C1 segment of cervical spinal cord (tissue), 14 donors: ENCODE measurements at places on chromosomes 7 and 10.

- DNase-seq, result no peak
Measured at GRCh38 chr10:56296618-56297017, 64.4 kb downstream of the ZWINT start.

GRCh38 chr7:16670731-16671344 lies 24.9 kb downstream of the BZW2 start:
- no peak for DNase-seq

DNA sequence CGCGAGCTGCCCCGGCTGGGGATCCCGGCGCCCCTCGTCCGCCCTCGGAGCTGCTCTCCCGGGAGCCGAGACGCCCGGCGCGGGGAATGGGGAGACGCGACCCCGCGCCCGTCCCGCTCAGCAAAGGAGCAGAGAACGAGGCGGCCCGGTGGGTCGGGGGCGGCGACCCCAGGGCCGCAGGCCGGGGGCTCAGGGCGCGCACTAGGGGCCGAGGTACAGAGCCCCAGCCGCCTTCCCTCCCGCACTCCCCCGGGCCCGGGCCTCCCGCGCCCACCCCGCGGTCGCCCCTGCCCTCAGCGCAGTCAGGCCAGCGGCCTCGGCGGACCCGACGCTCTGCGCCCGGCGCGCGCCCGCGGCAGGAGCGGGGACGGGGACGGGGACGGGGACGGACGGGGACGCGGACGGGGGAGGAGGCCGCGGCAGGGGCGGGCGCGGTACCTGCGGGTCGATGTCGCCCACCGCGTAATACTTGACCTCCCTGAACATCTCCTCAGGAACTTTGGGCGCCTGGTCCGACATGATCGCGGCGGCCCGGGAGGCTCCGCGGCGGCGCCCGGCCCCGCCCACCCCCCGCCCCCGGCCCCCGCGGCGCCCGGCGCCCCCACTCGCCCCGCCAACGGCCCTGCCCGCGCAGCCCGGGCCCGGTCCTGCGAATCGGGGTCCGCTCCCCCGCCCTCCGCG lies 373 bp downstream of the PAXIP1 start:
- no peak for DNase-seq

- no peak for DNase-seq
Measured at GRCh38 chr7:111975346-111975745, 230.9 kb downstream of the DOCK4 start.

DNA sequence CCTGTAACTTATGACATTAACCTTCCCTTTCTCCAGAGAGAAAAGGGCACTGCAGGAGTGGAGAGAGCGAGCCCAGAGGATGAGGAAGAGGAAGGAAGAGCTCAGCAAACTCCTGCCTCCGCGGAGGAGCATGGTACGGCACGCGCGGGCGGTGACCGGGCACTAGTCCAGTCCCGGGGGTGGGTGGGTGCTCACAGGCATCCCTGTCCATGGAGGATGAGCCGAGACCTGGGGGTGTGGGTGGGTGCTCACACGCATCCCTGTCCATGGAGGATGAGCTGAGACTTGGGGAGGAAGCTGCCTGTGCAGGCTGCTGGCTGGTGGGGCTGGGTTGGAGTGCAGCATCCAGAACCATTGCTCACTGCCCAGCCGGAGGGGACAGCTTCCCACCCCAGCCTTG lies 23.8 kb downstream of the LRRC27 start:
- no peak for DNase-seq

DNA sequence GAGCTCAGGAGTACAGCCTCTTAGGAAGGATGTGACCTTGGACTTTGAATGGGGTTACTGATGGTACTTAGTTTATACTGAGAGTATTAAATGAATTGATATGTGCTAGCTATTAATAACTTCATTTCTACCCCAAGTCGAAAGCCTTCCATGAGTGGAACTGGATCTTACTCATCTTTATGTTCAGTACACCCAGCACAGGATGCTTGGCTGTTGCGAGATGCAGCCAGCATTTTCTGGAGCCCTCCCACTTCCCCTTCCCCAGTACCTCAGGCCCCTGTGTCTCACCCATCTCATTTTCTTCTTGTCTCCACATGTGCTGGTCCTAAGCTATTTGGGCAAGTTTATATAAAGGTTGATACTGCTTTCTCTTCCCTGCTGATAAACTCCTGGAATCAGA lies 7.2 kb downstream of the UPP1 start:
- no peak for DNase-seq

DNA sequence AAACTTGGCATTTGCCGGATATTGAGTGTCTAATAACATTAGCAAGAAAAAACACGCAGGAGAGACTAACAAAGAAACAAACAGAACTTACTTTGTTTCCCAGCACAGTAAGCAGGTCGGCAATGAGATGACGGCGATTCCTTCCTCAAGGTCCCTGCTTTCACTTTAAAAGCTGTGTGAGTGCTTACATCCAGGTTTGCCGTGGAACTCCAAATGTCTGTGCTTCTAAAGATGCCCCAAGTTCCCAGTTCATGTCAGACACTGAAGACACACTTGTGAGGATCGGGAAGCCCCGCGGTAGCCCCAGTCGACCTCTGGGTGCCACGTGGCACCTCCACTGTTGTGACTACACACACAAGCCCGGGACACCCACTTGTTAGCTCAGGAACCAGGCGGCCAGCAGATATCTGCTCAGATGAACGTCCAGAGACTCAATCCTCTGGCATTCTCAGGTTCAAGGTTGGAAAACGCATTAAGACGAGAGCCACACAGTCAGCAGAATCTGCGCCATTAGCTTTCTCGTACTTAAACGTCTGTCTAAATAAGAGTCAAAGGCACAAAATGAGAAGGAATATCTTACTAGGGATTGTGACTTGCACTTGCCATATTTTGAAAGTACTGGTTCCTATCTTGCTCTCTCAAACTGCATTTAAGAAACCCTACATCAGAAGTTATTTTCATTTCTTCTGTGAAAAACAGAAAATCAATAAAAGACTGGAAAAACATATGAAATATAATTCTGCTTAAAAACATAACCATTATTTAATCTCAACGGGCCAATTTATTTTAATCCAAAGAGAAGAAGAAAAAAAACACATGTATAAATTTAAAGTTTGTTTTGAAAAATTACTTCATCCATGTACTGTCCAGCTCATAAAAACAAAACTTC lies 207.6 kb upstream of the KLF14 start:
- peak; percentile 19 for DNase-seq

DNA sequence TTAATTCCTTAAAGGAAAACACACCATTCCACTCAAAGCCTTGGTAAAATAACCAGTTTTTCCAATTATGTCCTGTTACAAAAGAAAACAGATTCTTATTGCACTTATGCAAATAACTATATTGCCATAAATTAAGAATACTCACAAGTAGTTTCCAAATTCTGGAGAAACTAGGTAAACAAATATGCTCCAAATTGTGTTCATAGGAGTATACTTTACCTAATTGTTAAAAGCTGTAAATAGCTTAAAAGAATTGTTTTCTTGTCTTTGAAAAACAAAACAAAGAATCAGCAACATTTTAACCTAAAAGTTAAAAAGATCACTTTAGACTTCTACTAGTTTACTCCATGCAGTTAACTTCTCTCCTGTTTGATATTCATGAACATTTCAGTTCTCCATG lies 38.9 kb upstream of the LRGUK start:
- no peak for DNase-seq

DNA sequence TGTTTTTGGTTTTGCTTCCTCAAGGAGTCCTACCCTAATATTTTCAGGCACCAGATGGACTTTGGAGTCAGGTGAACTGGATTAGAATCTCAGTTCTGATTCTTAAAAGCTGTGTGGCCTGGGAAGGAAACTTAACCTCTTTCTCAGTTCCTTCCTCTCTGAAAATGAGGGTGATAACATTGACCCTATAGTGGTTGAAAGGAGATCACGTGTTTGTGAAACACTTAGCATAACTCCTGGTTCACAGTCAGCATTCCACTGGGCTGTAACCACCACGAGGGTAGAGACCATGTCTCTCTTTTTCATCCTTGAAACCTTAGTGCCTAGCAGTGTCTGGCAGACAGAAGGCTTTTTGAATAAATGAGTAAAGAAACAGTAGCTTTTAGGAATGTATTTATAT lies 16.7 kb downstream of the LSMEM1 start:
- no peak for DNase-seq

DNA sequence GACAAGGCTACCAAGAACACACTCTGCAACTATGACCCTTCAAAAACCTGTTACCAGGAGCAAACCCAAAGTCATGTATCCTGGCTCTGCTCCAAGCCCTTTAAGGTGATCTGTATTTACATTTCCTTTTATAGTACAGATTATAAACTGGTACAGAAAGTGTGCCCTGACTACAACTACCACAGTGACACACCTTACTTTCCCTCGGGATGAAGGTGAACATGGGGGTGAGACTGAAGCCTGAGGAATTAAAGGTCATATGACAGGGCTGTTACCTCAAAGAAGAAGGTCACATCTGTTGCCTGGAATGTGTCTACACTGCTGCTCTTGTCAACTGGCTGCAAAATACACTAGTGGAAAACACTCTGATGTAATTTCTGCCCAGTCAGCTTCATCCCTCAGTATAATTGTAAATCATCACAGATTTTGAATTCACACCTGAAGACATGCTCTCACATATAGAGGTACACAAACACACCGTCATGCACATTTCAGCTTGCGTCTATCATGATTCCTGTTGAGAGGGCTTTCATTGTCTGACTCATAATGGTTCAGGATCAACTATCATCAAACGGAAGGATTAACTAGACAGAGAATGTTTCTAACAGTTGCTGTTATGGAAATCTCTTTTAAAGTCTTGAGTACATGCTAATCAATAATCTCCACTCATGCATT lies 318.3 kb downstream of the NXPH1 start:
- no peak for DNase-seq

- DNase-seq, result no peak
Measured at GRCh38 chr7:151402029-151402835, 7.6 kb downstream of the WDR86 start.

- no peak for DNase-seq
Measured at GRCh38 chr10:5965266-5965665, 12.1 kb downstream of the IL15RA start.

DNA sequence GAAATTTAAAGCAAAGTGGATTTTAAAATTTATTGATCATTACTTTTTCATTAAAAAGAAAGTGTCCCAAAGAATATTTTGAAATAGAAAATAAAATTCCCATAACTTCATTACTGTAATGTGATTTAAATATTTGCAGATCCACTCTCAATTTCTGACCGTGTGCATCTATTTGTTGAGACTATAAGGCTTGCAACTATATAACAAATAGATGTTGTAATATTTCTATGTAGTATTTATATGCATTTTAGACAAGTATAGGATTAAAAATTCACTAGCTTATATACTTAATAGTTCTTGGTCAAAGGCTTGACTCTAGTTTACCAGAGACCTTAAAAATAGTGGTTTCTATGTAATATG lies 3.8 kb downstream of the HHEX start:
- no peak for DNase-seq

DNA sequence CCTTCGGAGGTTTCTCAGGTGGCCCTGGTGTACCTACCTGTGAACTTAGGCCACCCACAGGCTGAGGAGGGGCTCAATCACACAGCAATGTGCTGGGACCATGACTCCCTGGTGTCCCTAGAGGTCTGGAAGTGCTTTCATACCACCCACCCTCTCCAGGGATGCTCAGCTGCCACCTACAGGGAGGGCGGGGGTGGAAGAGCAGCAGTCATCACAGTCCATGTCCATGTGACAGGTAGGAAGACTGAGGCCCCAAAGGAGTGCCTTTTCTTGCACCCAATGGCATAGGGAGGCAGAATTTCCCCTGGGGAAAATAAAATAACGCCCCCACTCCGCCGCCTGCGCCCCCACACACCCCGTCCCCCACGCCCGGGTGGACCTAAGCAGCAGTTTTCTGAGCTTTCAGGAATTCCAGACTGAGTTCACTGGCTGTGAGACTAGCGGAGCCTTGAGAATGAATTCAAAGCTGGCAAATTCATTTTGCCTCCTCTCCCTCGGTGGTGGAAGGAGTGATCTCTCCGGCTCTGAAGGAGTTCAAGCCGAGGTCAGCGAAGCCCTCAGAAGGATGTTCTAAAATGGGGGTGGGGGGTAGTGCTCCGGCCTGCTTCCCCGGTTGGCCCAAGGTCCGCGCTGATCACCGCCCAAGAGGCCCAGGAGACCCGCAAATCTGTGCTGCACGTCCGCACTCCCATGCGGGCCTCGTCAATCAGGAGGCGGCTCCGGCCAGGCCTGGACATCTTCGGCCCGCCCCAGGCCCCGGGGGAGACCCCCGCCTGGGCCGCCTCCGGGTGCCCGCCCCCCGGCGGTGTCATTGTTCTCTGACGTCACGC lies 2.1 kb upstream of the ZMIZ1 start:
- no peak for DNase-seq

DNA sequence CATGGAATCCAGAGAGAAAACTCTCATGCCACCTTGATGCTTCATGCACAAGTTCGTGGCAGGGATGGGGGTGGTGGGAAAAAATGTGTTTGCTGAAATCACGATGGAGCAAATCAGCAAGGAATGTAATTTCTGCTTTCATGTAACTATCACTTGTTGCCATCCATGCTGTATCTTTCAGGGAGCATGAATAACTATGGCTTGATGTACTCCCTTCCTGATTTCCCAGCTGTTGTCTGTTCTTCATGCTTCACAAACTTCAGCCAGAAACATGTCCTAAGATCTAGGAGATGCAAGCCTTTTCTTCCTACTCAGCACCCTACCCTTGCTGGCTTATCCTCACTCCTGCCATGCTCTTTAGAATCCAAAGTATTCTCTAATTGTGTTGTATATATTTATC lies 64.0 kb downstream of the LRRC4 start:
- no peak for DNase-seq

DNA sequence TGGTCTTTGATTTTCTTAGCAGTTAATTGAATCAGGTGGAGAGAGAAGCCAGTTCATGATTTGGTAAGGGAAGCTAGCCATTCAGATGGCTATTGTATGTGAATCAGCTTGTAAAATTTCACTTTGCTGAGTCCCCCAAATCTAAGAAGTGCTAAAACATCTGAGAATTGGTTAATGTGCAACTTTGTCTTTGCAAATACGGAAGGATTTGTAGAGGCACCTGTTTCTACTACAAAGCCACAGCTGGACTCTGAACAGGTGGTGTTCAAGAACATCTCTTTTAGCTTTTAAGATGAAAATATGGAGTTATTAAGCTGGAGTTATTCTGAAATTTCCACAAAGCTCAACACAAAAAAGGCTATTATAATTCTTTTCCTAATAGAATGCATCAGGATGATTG lies 132.6 kb downstream of the VPS50 start:
- no peak for DNase-seq

DNA sequence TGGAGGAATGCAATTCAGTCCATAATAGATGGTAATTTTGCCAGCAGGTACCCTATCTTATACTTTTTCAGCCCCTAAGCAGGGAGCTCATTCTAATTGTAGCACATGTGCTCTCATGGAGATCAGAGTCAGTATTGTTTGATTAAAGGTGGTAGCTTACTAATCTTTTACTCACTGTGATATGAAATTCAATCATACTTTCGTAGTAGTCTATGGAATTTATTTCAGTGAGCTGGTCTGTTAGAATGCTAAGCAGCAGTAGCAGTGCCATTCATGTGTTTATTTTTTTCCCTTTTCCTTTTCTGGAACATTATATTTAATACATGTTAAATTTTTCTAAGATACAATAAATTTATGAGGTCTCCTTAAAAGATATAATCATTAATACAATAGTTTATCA lies 109.0 kb downstream of the ST7 start:
- no peak for DNase-seq
